ENCODE measurements at places on chromosomes 7 and 10.

DNA sequence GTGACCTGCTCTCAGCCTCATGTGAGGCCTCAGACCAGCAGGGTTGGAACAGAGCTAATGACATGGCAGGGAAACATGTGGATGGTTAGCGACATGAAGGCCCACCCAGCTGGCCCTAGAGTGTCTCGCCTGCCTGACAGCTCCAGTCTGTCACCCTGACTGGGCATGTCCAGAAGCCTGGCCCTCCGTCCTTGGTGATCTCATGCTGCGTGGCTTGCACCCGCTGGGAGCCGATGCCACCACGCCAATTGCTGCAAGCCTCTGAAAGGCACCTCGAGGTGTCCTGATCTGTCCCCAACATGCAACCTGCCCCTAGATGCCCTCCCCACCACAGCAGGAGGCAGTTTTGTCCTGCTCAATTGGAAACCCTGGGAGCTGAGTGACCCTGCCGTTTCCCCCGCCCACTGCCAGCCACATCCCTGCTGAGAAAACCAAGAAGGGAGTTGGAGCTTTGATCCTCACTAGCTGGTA is 27.8 kb upstream of the RET start:
- DNase-seq = no peak

- DNase-seq = no peak
These were observed 18.1 kb upstream of the TFAM start for GRCh38 chr10:58367069-58367468.

GRCh38 chr10:5159126-5159525 is 25.8 kb downstream of the AKR1C8 start:
- DNase-seq = no peak

DNA sequence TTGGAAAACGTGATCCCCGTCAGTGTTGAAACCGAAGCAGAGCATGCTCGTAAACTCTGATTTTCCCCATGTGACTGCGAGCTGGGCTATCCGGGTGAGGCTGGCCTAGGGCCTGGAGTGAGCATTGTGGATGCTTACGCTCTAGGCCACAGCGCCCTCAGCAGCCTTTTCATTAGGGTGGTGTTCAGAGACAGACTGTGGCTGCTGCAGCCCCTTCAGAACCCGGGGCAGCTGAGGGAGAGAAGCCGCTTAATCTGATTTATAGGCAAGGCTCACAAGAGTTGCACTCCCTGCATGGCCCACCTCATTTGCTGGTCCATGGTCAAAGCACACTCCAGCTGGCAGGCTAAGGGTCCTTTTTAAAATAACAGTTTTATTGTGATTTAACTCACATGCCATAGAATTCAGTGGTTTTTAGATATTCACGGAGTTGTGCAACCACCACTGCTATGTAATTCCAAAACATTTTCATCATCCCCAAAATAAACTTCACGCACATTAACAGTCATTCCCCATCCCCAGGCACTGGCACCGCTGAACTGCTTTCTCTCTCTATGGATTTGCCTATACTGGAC is 72.5 kb downstream of the SYPL1 start:
- no peak for DNase-seq

DNA sequence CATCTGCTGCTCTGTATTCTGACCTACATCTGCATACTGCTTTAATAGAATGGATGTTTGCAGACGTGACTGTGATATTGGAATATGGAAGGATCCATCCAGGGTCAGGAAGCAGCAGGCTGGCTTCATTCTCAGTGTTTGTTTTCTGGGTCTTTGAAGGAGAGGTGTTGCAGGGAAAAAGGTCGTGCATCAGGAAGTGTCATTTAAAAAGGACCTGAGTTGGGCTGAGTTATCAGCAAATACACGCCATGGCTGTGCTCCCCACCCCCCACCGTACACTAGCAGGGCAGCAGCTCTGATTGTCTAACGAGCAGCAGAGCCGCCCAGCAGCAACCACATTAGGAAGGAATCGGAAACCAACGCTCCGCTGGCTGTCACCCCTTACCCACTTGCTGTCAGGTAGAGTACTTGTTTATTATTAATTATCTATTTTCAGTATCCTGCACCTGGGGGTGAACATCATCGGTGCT is 63.1 kb upstream of the STEAP1B start:
- DNase-seq = no peak

DNA sequence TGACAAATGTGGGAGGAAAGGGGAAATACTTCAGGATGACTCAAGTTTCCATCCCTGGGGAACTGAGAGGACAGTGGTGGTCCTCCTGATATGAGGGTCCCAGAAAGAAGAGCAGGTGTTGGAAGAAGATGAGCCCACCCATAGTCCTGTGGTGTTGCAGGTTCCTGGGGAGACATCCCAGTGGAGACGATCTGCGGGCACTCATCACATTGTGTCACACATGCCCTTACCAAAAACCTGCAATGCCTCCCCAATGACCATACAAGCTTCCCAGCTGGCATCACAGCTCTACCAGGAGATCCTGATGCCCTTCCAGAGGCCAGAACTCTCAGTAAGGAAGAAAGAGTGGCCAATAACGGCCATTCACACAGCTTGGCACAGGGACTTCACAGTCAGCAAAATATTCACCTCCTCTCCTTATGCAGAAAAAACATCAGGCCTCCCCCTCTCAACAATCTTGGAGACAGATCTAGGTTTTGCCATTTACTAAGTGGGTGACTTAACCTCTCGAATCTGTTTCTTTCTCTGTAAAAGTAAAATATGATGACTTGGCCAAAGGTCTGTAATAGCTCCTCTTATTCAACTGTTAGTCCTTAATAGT is 9.0 kb downstream of the PUS7 start:
- DNase-seq = no peak

DNA sequence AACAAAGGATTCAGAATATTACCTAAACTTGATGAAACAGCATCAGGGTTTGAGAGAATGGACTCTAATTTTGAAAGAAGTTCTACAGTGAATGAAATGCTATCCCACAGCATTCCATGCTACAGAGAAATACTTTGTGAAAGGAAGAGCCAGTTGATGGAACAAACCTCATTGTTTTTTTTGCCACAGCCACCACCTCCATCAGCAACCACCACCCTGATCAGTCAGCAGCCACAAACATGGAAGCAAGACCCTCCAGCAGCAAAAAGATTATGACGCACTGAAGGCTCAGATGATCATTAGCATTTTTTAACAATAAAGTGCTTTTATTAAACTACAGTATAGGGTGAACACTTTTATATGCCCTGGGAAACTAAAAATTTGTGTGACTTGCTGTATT is 98.7 kb downstream of the LRRC4 start:
- DNase-seq = no peak

DNA sequence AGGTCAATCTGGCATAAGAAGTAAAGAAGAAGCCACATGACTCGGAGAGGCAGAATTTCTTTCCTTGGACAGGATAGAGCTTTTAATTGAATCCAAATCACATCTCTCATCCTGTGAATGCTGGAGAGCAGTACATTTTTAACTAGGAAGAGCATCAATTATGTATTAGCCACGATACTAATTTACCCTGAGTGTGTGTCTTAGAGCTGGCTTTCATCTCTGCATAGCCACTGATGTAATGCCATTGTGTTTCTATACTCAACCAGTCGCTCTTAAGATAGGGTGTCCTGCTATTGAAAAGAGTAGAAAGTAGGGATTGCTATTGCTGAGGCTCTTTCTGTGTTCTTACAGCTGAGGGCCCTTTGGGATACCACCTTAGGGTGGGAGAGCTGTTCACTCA is 280.3 kb downstream of the AUTS2 start:
- no peak for DNase-seq

DNA sequence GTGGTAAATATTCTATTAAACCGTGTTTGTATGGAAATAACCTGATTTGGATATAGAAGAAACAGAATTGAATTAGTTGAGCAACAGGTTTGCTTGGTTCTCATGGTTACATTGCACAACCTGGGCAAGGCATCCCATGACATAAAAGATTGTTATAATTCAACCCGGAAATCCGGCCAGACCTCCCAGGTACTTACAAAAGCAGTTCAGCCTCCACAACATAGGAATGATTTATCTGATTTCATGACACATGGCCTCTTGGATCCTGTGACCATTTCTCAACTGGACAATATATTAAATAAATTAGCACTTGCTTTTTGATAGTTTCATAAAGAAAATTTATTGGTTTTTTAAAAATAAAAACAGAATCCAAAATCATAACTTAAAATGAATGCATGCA is 55.1 kb upstream of the PTPN12 start:
- no peak for DNase-seq

DNA sequence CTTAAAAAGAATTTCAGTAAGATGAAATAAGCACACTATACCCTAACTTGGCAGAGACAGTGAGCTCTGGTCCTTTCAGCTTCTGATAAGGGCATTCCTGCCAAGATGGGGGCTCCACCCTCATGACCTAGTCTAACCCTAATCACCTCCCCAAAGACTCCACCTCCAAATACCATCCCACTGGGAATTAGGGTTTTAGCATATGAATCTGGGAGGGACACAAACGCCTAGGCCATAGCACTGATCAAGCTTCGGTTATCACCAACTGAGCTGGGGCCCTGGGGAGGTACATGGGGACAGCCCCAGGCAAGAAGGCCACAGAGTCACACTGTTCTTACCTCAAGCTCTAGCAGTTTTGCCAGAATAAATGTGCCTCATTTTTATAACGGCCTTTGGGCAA is 31.4 kb downstream of the PALS2 start:
- no peak for DNase-seq

DNA sequence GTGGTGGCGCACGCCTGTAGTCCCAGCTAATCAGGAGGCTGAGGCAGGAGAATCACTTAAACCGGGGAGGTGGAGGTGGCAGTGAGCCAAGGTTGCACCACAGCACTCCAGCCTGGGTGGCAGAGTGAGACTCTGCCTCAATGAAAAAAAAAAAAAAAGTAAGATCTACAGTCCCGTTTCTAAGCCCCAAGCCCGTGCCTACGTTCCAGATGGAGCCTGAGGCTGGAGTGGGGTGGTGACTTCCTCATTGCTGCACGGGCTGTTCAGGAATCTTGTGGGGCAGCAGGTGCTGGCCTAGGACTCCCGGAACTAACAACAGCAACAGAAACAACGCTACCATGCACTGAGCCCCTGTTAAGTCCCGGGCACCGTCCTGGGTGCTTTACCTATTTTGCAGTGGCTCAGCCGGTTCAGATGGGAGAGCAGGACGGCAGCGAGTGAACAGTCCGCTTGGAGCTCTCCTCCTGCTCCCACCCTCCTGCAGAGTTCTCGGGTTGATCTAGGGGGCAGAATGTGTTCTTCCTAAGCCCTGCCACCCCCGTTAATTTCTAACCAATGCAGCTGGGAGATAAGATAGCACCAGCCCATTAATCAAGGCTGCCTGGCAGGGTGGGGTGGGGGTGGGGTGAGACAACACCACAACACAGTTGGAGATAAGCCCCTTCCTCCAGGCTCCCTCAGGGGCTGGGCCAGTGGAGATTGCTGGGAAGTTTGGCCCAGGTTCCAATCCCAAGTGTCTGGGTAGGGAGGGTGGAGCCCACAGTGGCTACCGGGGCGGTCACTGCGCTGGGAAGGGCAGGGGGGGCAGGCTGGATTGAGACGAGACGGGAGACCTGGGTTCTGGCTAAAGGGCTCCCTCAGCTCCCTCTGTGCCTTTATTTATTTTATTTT is 17.0 kb upstream of the SFRP5 start:
- DNase-seq = no peak

DNA sequence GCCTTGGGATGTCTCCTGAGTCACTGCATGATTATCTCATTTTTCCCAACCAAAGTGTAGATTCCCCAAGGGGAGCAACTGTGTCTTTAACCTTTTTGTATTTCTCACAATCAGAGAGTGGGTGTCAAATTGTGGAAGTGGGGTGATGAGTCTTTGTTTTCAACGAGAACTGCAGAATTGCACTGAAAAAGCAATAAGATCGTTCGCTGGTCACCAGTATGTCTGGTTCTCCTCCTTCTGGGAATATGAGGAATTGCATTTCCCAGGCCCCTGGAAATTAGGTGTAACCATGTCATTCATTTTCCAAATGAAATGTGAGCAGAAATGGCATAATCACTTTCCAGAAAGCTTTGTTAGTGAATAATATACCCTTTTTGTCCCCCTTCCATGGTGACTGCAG is 326.9 kb downstream of the GPAM start:
- DNase-seq = no peak

DNA sequence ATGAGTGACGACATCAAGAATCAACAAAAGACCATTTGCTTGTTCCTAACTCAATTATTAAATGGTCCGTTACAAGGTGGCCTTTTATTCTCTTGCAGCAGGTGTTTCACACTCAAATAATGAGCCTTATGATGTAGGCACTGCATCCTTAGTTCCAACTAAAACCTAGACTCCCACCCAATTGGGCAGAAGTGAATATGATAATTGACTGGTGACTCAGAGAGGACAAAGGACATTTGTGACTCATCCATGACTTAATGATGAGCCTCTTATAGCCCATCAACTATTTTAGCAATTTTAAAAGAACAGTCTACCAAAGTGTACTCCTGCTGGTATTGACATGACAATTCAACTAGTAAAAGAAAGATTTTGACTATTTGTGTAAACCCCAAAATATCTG is 1027.8 kb upstream of the PHF14 start:
- DNase-seq = no peak

DNA sequence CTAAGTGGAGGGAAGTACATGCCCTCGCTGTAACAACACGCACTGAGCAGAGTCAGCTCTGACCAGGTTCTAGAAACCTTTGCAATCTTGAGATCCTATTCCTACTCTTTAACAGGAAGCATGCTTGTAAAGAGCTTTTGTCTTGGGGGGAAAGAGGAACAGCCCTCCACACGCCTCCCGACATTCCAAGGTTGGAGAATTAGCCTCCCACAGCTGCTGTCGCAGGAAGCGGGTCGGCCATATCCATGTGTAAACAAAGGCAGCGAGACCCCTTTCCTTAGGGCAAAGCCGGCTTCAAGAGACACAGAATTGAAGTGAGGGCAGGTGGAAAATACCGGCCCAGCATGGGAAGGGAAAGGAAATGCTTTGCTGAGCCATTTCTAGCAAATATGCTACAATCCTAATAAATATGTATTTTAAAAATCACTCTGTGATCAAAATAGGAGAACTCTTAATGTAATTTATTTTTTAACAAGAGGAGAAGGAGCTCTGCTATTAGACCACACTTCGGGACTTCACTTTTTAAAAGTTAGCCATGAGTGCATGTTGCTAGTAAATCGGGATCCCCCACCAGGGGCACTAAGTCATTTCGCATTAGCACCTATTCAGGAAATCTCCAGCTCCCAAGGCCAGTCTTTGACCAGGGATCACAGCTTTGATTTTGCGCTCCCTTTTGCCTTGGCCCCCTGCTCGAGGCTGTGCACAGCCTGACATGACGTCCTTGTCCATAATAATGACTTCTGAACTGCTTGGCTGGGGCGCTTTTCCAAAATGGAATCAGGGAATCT is 55.9 kb downstream of the FAM204A start:
- no peak for DNase-seq

GRCh38 chr10:123563581-123563855 is 102.6 kb upstream of the GPR26 start:
- DNase-seq = no peak

GRCh38 chr7:19437446-19437845 is 271.4 kb downstream of the POLR1F start:
- no peak for DNase-seq

GRCh38 chr10:44389556-44389955 is 4.7 kb upstream of the CXCL12 start:
- DNase-seq = no peak

Data from stimulated activated CD4-positive, alpha-beta T cell treated with anti-CD3 and anti-CD28 coated beads, Interleukin-12 subunit alpha, Interleukin-12 subunit beta, amount 100 ng/mL, for 24 hours (primary cell).